Activated naive CD4-positive, alpha-beta T cell (primary cell): ENCODE measurements at places on chromosomes 2 and 18.

DNA sequence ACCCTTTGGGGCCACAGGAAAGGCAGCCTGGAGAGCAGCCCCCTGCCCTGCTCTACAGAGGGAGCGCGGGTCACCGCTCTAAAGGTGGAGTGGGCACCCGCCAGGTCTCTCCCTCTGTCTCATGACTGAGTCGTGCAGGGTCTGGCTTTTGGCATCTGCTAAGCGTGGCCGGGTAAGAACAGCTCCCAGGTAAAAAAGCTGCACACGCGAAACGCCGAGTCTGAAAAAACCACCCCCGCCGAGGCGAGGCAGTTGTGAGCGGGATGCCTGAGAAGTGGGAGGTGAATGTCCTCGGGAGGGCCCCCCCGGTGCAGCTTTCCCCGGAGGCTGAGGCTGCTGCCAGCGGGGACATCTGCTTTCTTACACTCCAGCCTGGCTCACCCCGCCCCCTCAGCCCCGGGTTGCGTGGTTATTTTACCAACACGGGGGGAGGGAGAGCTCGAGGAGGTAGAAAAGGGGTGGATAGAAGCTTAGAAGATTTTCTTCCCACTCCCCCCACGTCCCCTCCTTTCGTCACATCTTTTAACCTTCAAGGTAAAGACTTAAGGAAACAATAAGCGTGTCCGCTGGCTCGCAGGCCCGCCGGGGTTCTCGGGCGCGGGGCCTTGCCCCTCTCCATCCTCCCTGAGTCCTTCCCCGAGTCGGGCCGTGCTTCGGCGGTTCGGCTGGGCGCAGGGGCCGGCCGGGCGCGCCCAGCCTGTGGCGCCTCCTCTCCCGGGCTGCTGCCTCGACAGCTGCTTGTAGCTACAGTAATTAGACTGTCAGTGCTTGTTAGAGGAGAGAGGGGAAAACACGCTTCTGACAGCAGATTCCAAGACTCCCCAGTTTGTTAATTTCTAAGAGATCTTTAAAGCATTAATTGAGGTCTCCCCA lies 70.6 kb upstream of the PSMD14 start:
- DNase-seq = peak; percentile 45

GRCh38 chr18:55457028-55457427 lies 131.0 kb downstream of the TCF4 start:
- DNase-seq = no peak

GRCh38 chr2:8059794-8060193 lies 622.1 kb upstream of the ID2 start:
- no peak for DNase-seq

GRCh38 chr18:31426021-31426420 lies 21.5 kb upstream of the DSG3 start:
- no peak for DNase-seq

GRCh38 chr2:63737081-63737751 lies 104.5 kb upstream of the UGP2 start:
- DNase-seq = no peak

DNA sequence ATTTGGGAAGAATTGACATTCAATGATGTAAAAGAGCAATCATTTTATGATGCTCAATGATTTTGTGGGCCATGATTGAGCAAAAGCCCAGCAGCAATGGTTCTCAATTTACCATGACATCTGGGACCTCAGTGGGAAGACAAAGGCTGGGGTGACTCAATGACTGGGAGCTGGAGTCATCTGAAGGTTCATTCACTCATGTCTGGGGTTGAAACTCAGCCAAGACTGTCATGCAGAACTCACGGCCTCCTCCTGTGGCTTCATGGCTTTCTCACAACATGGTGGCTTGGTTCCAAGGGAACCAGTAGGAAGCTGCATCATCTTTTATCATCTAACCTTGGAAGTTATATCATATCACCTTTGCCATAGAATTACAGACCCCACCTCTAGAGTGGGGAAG lies 45.1 kb upstream of the CD226 start:
- no peak for DNase-seq

GRCh38 chr2:36705326-36706020 lies 9.0 kb downstream of the VIT start:
- DNase-seq = no peak

DNA sequence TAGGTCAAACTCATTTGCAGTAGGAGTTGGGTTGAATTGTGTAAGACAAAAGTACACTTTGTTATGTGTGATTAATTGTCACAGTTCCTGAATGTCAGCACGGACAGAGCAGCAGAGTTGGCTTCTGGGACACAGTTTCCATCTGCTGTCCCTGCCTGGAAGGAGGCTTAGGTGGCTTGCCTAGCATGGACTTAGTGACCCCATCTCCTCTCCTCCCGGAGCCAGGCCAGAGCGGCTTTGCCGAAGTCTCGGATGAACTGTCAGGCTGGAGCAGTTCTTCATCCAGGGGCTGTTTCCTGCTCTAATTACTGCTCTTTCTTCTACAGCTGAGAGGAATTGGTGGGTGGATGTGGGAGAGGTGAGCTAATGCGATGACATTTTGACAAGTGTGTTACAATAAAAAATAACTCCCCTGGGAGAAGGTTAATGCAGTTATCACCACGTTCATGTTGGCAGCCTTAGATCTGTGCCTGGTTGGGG lies 102.0 kb downstream of the SH3RF3 start:
- DNase-seq = no peak

- DNase-seq = no peak
Observed at GRCh38 chr2:212520340-212520739, 18.3 kb downstream of the ERBB4 start.

DNA sequence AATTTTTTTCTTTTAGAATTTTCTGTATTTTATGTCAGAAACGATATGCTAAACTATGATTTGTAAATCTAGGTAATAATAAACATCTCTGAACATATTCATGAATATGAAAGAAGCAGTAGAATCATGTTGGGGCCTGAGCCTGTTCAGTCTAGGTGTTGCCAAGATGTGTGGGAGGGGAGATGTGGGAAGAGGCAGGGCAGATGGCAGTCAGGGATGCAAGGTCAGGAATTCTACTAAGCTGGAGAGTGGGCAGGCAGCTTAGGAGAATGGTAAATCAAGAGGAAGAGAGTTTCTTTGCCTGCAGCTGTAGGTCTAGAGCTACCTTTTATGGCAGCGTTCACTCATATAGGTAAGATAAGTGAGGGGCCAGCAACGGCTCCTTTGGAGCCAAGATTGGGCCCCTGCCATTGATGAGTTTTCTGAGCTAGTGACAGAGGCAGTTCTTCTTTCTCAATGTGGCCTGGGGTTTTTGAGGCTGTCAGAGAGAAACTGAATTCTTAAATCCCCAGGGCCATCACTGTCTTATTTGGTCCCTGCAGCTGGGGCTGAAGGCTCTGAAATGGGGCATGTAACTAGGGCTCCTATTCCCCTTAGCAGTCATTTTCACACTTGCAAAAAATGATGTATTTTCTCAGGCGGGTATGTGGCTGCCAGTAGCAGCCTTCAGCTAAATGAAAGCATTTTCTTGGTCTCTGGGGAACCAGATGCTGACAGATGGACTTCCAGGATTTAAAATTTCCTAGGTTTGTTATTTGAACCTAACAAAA lies 232.8 kb downstream of the PIK3C3 start:
- DNase-seq = no peak

GRCh38 chr2:128358941-128359731 lies 40.5 kb upstream of the HS6ST1 start:
- DNase-seq = no peak

DNA sequence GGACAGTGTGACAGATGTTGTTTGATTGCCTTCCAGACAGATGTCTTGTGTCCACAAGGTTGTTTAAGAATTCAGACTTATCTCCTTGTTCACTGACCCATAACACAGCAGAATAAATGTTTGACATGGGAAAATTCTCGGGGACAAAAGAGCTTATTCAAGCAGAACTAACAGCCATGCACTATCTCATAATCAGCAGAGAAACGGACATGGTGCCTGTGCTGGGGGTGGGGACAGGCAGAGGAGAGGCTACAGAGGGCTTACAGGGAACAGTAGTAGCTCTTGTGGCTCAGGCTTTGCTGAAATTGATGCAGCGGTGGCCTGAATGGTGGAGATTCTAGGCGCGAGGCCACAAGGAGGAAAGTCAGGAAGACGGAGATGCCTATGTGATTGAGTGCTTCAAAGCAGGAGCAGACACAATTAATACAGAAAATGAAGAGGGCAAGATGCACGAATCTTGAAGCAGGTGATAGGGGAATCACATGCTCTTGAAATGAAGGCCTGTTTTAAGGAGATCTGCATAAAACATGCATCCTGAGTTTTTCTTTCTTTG lies 62.0 kb upstream of the CAB39 start:
- no peak for DNase-seq

GRCh38 chr2:239606741-239607516 lies 206.1 kb upstream of the HDAC4 start:
- DNase-seq = no peak

- DNase-seq = no peak
Observed at GRCh38 chr18:23188068-23188760, 52.9 kb downstream of the CABLES1 start.

- DNase-seq = no peak
Observed at GRCh38 chr2:205745661-205746419, 63.5 kb downstream of the NRP2 start.
